ENCODE measurements at places on chromosomes 13 and 19.

- DNase-seq = no peak
Observed at GRCh38 chr13:26629260-26629825, 71.9 kb downstream of the WASF3 start.

GRCh38 chr19:19321141-19321577 is 530 bp downstream of the MAU2 start:
- no peak for DNase-seq

DNA sequence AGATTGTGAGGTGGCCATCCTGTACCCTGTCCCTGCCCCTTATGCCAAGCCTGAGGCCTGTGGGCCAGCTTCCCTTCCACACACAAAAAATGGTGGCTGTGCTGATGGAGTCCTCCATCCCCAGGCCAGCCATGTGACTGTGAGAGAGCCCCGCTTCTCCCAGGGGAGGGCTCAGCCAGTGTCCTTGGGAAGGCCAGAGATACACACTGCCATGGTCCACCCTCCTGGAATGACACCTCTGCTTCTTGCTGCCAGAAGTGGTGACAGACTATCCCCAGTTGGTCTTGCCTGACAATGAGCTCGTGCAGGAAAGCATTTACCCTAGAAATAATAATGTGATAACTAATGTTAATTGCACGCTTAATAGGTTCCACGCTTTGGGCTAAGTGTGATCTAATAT is 38.0 kb downstream of the FAM124A start:
- DNase-seq = no peak

DNA sequence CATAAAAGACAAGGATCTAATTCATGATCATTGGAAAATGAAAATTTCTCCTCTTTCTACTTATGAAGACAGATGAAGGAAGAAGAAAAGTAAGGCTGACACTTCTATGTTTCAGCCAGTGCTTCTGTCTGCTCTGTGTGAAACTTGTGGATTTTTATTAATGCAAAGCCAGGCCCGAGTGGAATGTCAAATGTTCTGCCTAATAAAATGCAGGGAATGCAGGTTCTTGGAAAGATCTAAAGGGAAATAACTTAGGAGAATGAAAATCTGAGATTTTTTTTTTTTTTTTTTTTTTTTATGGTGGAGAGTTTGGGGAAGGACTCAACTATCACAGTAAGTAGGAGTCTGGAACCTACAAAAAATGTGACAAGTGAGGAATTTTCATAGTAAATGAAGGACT is 1732.3 kb upstream of the SLC10A2 start:
- no peak for DNase-seq

DNA sequence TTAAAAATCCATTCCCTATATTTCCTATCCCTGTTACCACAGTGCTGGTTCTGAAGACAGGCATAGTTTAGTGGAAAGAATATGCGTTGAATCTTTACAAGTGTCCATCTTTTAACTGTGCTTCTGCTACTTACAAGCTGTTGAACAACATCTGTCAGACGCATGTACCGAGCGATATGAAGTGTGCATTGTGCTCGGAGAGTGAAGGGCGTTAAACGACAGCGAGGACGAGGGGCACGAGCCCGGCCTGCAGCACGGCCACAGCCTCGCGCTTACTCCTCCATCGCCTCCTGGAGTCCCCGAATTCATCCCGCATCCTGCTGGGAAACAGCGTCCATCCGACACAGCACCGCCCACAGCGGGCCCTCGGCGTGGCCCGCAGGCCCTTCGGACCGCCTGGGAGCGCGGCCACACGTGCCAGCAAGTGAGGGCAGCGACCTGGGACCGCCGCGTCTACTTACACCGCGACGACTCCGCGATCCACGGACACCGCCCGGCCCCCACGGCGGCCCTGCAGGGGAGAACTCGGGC is 514 bp downstream of the PCID2 start:
- DNase-seq = no peak

DNA sequence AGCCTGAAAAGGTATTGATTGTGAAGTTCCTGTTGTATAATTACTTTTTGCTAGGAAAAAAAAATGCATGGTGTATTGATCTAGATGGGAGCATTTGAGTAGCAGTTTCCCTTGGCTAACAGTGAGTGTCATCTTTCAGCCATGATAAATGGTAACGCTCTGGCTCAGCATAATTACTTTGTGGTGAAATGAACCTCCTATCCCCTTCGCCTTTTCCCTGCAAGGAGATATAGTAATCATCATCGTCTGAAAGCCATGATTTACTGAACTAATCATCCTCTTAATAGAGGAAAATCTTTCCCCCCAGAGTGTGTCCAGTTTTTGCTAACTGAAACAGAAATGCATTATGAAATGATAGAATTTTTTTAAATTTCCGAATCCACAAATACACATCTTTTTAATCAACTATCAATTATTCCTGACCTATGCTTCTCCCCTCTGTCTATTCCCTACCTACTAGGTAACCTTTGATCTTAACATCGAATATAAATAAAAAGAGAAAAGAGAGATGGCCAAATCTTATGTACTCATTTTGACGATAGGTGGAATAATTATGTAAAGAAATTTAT is 88.7 kb downstream of the MAB21L1 start:
- DNase-seq = no peak

DNA sequence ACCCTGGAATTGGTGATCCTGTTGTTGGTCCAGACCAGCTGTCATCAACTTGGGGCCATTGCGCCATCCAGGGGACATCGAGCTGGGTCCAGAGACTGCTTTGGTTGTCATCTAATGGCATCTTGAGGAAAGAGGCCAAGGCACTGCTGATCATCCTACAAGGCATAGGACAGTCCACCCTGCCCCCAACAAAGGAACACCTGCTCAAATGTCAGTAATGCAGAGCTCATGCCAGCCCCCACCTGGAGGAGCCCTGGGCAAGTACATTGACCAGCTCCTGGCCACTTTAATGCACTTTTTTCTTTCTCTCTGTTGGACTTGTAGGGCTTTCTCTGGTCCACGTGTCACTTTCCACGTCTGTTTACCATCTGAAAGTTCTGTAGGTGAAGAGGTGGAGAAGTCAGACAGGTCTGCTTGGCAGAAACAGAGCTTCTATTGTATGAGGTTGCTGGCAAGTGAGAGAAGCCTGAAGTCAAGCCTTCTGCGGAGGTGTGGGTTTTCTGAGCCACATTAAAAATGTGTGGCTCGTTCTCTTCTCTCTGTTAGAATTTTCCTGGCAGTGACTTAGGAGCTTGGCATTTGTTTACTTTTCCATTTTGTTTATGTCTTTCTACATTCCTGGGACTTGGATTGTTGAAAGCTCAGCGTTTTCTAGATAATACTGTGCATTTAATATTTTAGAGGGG is 124.0 kb upstream of the RNF113B start:
- no peak for DNase-seq

GRCh38 chr19:49951806-49952478 is 9.0 kb downstream of the SIGLEC11 start:
- DNase-seq = no peak

GRCh38 chr19:3788996-3789778 is 3.0 kb upstream of the MATK start:
- no peak for DNase-seq
